NK-92 treated with Interleukin-12 subunit alpha and Interleukin-12 subunit beta, amount 100 ng/mL, for 24 hours (cell line): ENCODE measurements at places on chromosomes 12 and 14.

- no peak for DNase-seq
Measured at GRCh38 chr14:68497011-68497410, 295.9 kb downstream of the ZFP36L1 start.

- no peak for DNase-seq
Measured at GRCh38 chr14:100664231-100664630, 62.5 kb upstream of the DLK1 start.

- DNase-seq, result no peak
Measured at GRCh38 chr14:36784541-36784940, 122.9 kb downstream of the PAX9 start.

- no peak for DNase-seq
Measured at GRCh38 chr12:103175625-103176024, 218.2 kb downstream of the ASCL1 start.

GRCh38 chr14:86442135-86442534 is 912.2 kb downstream of the FLRT2 start:
- DNase-seq, result no peak

GRCh38 chr14:52902971-52903619 is 47.8 kb downstream of the FERMT2 start:
- no peak for DNase-seq

DNA sequence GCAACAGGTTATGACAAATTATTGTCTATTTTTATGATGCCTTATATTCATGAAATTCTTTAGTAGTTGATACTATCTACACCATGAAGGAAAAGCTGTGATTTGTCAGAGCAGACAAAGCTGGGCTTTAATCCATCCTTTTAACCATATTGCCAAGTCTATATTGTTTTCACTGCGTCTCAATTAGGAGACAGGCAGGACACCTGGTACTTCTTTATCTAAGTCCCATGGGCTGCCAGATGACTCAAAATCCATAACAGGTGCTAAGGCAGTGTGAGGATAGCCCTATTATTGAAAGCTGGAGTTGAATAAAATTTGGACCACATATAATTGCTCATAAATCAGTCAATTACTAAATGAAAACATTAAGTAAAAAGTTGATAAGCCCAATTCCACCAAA is 22.6 kb downstream of the INSM2 start:
- DNase-seq, result no peak

DNA sequence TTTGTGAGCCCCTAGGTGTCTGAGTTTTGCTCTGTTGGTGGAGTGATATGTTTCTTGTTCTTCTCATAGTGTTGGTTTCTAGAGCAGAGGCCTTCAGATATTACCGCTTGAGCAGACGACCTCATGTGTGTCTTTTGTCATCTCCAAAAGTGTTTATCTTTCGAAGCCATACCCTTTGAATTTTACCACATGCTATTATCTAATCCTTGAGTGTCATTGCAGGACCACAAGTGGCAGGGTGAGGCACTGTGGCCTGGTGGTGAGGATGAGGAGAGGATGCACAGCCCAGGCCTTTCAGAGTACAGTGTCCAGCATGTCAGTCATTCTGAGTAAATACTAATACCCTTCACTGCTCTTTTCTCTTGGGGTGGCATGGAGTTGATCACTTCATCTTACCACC is 57.2 kb upstream of the CISTR start:
- no peak for DNase-seq

GRCh38 chr14:68099495-68100045 is 280.0 kb downstream of the RAD51B start:
- no peak for DNase-seq
